ENCODE measurements at places on chromosomes 1 and 21.

GRCh38 chr1:14884614-14885175, 268.9 kb upstream of the TMEM51 start:
- H3K27ac ChIP-seq, result no peak overlapping the region
- no peaks in the 10 kb centered on the region for H3K4me1 ChIP-seq
- DNase-seq, result no peak
- no peaks in the 10 kb centered on the region for H3K27me3 ChIP-seq
- no peaks in the 10 kb centered on the region for H3K36me3 ChIP-seq
- no peak overlapping the region for H3K4me3 ChIP-seq

- H3K27me3 ChIP-seq, result no peaks in the 10 kb centered on the region
- no peaks in the 10 kb centered on the region for H3K4me1 ChIP-seq
- H3K27ac ChIP-seq, result no peak overlapping the region
- DNase-seq, result no peak
- no peak overlapping the region for H3K4me3 ChIP-seq
- H3K36me3 ChIP-seq, result peaks cover 2% of the 10 kb centered on the region
Observed at GRCh38 chr1:112542206-112542973, 33.6 kb downstream of the WNT2B start.

GRCh38 chr1:209484429-209484828, 99.1 kb upstream of the CAMK1G start:
- H3K4me1 ChIP-seq, result no peaks in the 10 kb centered on the region
- H3K27ac ChIP-seq, result no peak overlapping the region

DNA sequence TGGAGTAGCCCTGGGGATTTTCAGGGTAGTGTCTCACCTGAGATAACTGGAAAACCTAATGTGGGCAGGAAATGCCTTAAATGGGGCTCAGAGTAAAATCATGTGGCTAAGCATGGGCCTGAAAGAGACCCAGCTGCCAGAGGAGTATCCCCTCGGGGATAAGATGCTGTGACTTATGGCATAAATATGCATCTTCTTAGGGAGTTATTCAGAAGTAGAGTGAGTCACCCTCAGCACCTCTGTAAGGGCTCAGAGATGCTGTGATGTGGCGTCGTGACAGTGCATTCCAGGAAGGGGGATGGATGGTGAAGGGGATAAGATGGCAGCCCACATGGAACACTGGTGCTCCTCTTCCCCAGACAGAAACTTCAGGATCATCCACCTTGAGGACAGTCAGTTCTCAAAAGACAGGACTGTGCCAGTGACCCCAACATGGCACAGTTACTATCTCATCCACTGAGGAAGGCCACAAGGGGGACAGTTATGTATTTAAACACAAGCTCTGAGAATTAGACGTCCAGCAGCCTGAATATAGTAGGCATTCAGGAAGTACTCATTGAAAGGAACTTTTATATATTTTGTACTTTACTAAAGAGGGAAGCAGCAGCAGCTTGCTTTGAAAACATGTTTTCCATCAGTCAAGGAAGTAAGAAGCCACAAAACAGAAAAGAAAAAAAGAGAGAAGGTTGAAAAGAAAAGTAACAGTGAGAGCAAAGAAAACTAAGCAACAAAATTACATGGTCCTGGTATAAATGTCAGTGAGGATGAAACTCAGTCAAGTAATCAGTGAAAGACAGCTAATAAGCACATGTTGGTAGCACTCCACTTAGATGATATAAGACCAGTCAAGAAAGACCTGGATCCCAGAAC, 8.3 kb downstream of the IL24 start:
- no peaks in the 10 kb centered on the region for H3K27me3 ChIP-seq
- DNase-seq, result no peak

GRCh38 chr1:49364676-49365075, 588.0 kb upstream of the BEND5 start:
- H3K36me3 ChIP-seq, result no peaks in the 10 kb centered on the region
- no peaks in the 10 kb centered on the region for H3K4me1 ChIP-seq
- H3K27ac ChIP-seq, result no peak overlapping the region
- DNase-seq, result no peak
- H3K27me3 ChIP-seq, result no peaks in the 10 kb centered on the region

DNA sequence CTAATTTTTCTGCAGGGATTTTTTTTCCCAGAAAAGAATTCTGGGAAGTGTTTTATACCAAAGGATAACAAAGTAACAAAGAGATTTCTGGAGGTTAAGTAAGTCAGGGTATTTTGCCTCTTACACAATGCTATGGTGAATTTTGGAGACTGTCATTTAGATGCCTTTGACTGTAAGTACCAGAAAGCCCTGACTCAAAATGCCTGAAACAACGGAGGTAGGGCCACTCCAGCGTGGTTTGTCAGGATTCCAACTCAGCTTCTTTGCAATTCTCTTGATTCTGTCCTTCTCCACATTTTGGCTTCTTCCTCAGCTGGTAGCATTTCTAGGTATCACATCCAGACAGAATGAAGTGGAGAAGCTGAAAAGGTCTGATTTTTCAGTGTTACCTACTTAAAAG, 106.5 kb downstream of the UCHL5 start:
- H3K36me3 ChIP-seq, result no peaks in the 10 kb centered on the region
- H3K4me1 ChIP-seq, result no peaks in the 10 kb centered on the region
- H3K27ac ChIP-seq, result no peak overlapping the region
- no peak overlapping the region for H3K4me3 ChIP-seq

DNA sequence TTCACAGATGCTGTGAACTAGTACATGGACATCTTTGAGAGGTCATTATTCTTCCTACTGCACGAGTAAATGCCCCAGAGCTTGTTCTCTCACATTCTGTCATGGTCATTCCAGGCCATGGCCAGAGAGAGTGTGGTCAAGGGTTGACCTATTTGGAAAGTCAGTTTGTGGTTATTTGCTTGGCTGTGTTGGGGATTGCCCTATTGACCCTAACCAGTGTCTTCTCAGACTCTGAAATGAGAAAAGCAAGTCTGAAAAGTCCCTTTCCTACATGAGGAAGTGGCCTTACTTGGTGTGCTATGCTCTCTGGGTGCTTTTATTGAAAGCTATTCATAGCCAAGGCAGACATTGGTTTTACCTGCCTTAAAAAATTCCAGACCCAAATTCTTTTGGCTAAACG, 26.6 kb downstream of the CLIC6 start:
- H3K4me1 ChIP-seq, result peaks cover 2% of the 10 kb centered on the region
- no peak for DNase-seq
- H3K4me3 ChIP-seq, result no peak overlapping the region
- H3K27ac ChIP-seq, result no peak overlapping the region
